ENCODE measurements at places on chromosomes 1 and 21.
A peak's percentile ranks its signal among the peaks of the same experiment; 100 is the strongest.

DNA sequence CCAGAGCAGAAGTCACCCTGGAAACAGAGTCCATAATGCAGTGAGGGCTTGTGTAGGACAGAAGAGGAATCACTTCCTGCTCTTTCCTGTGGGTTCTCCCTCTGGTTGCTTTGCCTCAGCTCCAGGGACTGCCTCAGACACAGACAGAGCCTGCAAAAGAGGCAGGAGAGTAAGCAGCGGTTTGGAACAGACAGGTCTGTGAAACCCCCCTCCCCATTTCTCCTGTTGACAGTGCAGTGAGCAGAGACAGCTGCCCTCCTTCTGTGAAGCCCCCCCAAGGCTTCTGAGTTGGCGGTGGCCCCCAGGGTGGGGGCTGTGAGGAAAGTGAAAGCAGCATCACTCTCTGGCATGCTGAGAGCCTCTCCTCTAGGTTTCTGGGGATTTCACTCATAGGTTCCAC lies 53.0 kb downstream of the MAB21L3 start:
- no peak for DNase-seq

GRCh38 chr1:32223683-32224082 lies 1.5 kb downstream of the EIF3I start:
- DNase-seq = no peak

DNA sequence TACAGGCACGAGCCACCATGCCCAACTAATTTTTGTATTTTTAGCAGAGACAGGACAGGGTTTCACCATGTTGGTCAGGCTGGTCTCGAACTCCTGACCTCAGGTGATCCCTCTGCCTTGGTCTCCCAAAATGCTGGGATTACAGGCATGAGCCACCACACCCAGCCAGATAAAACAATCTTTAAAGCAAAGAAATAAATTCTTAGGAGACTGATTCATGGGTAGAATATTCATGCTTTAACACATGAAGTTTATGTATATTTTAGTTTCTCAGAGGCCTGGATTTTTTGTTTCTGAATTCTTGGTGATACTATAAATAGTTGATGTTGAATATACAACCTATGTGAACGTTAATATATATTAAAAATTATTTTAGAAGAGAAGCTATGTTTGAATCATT lies 127.4 kb upstream of the KIAA1614 start:
- no peak for DNase-seq

- DNase-seq = peak; percentile 21
These were observed 203.6 kb upstream of the CHODL start for GRCh38 chr21:18041012-18041411.

GRCh38 chr1:224182057-224182865 lies 779 bp upstream of the DEGS1 start:
- DNase-seq = no peak

GRCh38 chr1:226820941-226821718 lies 49.3 kb upstream of the PSEN2 start:
- DNase-seq = no peak
